Breast epithelium (tissue), 4 donors: ENCODE measurements at places on chromosomes 3 and 15. TPM values are rescaled to one million over a fixed set of nuclear protein-coding genes. Genes with fewer than 3 reads are reported as not detected.

The HTR3E gene
- total RNA-seq = not detected

The USP13 gene
- total RNA-seq = 11.8 TPM

The TTC21A gene
- total RNA-seq = 13.1 TPM

The ZNF80 gene
- total RNA-seq = 0.33 TPM

The CCR3 gene
- not detected for total RNA-seq

The ROBO1 gene
- 50.7 TPM for total RNA-seq

The ZBED2 gene
- not detected for total RNA-seq
